ENCODE measurements at places on chromosomes 2 and 18.
A peak's percentile ranks its signal among the peaks of the same experiment; 100 is the strongest.

- no peak for DNase-seq
Measured at GRCh38 chr2:174027956-174028355, 62.8 kb upstream of the SP3 start.

- DNase-seq: peak; percentile 79
Measured at GRCh38 chr2:206160125-206160806, 571 bp downstream of the EEF1B2 start.

DNA sequence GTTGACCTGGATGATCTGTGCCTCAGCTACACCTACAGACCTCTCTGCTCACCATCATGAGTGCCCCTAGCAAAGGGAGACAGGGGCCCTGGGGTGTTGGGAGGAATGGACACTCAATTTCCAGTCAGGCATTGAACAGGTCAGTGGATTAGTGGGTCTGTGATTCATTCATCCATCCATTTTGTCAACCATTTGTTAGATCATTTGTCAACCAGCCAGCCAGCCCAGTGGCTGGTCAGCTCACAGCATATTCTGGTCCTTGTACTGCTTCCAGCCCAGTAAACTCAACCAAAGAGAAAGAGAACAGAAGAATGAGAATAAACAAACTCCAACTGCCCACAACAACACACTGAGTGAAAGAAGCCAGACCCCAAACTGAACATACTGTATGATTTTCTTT lies 4.6 kb upstream of the KLF11 start:
- DNase-seq: no peak

- peak; percentile 65 for DNase-seq
Measured at GRCh38 chr2:72917138-72917876, at the start of gene EMX1. Gene EMX1 (plus strand): TSS chr2:72917519. CDS start chr2:72917853, 334 bp downstream.

Measured in common myeloid progenitor, CD34-positive (primary cell).